Retina (tissue), 1 donor: ENCODE measurements at places on chromosomes 4 and X.

GRCh38 chrX:137565921-137566745 is at the start of gene ZIC3:
ZIC3 (plus strand) TSS chrX:137566127; CDS start chrX:137566692, 565 bp downstream.
- DNase-seq, result peak; percentile 92

DNA sequence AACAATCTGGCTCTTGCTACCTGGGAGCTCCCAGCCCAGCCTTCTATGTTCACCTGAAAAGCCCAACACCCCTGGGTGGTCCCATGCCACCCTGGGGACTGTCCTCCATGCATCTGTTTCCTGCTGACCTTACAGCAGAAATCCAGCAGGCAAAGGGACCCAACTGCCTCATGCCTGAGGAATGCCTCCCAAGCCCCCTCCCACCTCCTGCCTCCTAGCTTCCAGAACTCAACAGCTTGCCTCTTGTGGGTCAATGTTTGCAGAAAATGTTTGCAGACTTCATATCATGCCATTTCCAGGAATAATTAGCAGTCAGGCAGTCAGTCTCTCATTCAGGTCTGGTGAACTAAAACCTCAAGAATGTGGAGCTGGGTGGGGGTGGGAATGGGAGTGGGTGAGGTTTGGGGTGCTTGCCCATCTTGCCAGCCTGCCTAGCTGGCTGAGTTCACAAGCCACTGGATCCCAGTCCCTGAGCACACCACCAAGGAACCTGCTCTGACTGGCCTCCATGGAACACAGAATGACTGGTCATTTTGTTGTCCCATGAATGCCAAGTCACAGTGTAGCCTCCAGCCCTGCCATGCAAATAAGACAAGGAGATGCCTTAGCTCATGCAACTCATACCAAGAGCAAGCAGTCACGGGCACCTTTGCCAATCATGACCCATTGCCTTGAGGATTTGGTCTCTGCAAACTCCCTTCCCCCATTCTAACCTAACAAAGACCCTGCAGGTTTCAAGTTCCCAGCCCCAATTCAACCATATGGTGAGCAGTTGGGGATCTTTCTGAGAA is 12.1 kb upstream of the PLAC1 start:
- no peak for DNase-seq

GRCh38 chrX:79524642-79525041 is 157.5 kb upstream of the ITM2A start:
- DNase-seq, result no peak

DNA sequence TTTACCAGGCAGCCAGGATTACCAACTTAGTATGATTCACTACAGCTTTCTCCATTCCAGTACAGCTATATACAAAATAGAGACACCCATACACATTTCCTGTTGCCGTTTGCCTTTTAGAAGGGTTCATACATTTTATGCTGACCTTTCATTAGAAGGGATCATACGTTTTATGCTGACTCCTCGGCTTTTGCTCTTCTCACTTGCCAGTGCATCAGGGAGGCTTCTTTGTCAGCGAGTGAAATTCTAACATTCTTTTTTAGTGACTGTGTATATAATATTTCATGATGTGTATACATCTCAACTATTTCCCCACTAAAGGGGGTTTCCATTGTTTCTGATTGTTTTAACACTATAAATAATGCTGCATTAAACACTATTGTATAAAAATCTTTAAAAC is 552.6 kb downstream of the TRIML1 start:
- DNase-seq, result no peak

GRCh38 chrX:68660746-68661145 is 13.3 kb downstream of the STARD8 start:
- DNase-seq, result no peak

DNA sequence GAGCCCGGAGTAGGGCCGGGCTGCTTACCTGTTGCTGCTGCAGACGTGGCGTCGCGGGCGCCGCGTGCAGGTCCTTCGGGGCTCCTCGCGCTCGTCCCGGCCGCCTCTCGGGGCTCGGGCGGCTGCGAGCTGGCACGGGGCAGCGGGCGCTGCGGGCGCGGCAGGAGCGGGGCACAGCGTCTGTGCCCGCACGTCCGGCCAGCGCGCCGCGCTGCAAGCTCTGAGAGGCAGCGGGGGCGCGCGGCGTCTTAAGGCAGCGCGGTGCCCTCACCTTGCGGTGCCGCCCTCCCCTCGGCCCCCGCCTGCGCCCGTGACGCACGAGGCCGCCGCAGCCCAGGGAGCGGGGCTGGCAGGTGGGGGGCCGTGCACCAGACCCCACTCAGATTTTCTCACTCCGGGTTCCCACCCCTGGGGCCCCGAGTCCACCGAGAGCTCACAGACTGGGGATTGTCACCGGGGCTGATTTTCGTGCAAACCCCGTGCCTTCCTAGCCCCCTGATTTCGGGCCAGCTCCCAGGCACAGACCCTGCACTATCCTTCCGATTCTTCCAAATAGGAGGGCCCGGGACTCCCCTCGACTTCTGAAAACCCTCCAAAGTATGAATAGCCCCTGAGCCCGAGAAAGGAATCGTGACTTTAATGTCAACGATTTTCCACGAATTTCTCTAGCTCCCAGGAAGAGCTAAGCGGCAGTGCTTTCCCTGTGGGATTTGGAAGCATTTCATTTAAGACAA is at the start of gene GPR101:
Gene GPR101, minus strand, starts transcription at position 222 of the 734 bp plus-strand sequence. CDS start 2,321 bp downstream, outside the sequence.
- peak; percentile 26 for DNase-seq

DNA sequence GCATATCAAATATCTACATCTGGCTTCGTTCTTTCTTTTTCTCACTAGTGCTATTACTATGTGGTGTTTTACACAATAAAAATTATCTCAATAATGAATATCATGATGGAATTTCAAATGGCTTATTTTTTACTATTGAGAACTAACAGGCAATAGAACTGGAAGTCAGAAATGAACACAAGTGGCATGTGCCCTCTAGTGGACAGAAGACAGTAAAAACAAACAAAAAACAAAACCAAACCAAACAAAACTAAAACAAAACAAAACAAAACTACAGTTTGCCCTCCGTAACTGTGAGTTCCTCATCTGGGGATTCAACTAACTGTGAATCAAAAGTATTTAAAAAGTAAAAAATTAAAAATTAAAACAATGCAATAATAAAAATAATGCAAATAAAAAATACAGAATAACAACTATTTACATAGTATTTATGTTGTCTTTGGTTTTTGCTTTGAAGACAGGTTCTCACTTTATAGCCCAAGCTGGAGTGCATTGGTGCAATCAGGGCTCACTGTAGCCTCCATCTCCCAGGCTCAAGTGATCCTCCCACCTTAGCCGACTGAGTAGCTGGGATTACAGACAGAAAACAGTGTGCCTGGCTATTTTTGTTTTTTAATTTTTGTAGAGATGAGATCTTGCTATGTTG is 195.6 kb upstream of the TACR3 start:
- peak; percentile 15 for DNase-seq
